ENCODE measurements at places on chromosomes 2 and 18.

- DNase-seq = no peak
Measured at GRCh38 chr18:25392192-25392591, 40.2 kb upstream of the ZNF521 start.

- no peak for DNase-seq
Measured at GRCh38 chr2:184908966-184909365, 310.6 kb downstream of the ZNF804A start.

GRCh38 chr18:55179425-55179824 is 220.2 kb upstream of the CCDC68 start:
- no peak for DNase-seq

DNA sequence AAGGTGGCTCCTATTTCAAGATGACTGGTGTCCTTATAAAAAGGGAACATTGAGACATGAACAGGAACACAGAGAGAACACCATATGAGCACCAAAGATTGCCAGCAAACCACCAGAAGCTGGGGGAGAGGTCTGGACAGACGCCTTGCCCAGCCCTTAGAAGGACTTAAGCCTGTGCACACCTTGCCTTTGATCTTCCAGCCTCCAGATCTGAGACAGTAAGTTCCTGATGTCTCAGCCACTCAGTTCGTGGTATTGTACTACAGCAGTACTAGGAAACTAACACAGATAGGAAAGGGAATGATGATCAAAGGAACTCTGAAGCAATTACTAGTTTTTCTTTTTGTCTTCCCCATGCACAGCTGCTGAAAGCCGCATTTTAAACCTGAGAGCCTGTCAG is 137.3 kb upstream of the FHL2 start:
- no peak for DNase-seq

GRCh38 chr18:46009125-46009840 is 42.2 kb upstream of the EPG5 start:
- no peak for DNase-seq

- no peak for DNase-seq
Measured at GRCh38 chr2:118097657-118098056, 9.4 kb downstream of the INSIG2 start.

DNA sequence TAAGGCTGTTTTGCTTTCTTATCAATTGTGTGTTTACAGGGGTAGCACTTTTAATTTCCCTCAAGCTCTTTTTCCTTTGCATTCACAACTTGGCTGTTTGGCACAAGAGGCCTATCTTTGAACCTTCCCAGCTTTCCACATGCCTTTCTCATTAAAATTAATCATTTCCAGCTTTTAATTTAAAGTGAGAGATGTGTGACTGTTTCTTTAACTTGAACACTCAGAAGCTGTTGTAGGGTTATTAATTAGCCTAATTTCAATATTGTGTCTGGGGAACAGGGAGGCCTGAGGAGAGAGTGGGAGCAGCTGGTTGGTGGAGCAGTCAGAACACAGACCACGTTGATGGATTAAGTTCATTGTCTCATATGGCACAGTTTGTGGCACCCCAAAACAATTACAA is 4.7 kb downstream of the ASB1 start:
- no peak for DNase-seq

DNA sequence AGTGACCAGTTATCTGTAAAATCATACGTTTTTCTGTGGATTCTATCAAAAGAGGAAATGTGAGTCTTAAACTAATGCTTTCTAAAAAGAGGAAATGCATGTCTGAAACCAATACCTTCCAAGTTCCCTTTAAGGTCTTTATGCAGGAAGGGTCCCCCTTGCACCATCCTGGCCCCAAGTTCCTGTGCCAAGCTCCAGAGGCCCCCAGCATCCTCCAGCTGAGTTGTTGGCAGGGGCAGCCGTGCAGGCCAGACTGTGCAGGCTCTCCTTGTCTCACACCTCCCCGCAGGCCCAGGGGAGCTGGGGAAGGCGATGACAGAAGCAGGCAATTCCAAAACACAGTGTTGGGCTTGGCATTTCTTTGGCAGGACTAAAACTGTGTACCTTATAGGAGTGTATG is 39.2 kb downstream of the DPYSL5 start:
- DNase-seq = no peak
